Stimulated activated CD8-positive, alpha-beta memory T cell treated with anti-CD3 and anti-CD28 coated beads, Interleukin-7, amount 100 ng/mL, for 1 hour (primary cell): ENCODE measurements at places on chromosomes 16 and 17.
A peak's percentile ranks its signal among the peaks of the same experiment; 100 is the strongest.

DNA sequence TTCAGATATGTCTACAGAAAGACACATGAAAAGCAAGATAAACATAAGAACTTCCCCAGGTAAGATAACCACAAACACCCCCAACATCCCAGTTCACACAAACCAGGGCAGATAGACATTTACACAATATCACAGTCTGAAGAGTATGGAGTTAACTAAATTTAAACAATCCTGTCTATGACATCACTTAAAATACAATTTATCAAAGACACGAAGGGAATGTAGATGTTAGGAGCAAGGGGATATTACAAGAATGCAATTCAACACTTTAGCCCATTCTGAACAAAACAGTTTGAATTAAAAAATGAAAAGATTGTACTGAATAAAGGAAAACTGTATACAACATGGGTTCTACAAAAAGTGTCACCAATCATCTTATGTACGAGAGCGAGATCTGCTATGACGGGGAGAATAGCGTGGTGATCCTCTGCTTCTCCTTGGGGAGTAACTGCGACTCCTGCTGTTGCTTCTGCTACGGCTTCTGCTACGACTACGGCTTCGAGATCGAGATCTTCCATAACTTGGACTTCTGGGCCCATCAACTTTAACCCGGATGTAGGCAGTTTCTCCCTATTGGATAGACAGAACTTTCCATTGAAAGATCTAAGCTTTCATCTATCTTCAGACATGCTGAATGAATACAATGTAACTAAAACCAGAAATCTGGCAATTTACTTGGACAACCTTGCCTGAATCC, 1.9 kb downstream of the SRSF1 start:
- DNase-seq = no peak

GRCh38 chr17:7080456-7081041, 498 bp upstream of the CLEC10A start:
- no peak for DNase-seq

DNA sequence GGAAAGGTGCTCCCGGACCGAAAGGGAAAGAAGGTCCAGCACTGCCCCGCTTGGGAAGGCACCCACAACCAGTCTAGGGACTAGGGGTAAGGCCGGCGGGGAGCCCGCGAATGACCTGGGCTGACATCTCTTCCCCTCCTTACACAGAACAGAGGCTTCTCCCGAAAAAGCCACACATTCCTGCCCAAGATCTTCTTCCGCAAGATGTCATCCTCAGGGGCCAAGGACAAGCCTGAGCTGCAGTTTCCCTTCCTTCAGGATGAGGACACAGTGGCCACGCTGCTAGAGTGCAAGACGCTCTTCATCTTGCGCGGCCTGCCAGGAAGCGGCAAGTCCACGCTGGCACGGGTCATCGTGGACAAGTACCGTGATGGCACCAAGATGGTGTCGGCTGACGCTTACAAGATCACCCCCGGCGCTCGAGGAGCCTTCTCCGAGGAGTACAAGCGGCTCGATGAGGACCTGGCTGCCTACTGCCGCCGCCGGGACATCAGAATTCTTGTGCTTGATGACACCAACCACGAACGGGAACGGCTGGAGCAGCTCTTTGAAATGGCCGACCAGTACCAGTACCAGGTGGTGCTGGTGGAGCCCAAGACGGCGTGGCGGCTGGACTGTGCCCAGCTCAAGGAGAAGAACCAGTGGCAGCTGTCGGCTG, 1.5 kb downstream of the CNP start:
- no peak for DNase-seq

DNA sequence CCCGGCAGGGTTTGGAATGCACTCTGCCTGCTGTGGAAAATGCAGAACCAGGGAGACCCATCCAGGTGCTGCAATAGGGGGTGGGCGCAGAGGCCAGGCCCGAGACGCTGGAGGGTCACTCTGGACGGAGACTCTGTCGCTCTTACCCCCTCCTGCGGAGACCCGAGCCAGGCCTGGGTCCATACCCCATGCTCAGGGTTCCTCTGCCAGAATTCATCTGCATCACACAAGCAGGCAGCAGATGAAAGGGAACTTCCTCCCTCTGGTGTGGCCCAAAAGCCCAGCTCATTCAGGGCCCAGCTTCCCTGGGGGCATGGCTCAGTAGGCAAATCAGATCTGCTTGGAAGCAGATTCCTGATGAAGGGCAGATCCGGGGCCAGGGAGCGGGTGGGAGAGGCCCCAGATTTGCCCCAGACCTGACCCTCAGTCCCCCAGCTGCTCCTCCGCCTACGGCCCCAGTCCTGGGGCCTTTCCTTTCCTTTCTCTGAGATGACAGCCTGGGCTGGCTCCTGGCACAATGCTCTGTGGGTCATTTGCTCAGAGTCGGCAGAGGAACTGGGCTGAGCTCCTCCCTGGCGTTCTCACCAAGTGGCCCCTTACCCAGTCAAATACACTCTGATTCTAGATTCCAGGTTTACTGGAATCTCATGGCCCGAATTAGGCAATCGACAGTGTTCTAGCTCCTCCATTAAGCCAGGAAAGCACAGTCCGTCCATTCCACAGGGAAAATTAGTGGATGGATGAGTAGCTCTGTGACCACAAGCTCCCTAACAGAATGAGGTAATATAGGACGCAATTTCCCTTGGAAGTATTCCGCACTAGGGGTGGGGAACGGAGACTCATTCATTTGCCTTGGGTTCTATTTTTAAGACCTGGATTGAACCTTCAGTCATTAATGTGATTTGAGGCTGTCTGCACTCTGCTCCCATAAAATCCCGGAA, 19.1 kb upstream of the RASD1 start:
- DNase-seq = no peak

GRCh38 chr17:21174713-21175112, 39.2 kb downstream of the TMEM11 start:
- no peak for DNase-seq

DNA sequence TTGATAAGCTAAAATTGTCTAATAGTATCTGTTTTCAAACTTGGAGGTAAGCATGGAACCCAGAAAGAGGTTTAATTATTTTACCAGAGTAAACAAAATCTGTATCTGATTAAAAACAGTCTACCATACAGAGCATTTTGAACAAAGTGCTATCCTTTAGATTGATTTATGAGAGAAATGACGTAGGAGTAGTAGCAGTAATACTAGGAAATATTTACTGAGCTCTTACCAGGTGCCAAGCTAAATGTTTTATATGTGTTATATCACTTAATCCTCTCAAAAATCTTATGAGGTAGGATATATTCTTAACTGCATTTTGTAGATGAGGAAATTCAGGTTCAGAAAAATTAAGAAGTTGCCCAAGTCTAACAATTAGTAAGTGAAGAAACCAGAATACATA, 186.4 kb upstream of the NOG start:
- no peak for DNase-seq

GRCh38 chr16:6484081-6484480, 848.6 kb upstream of the RBFOX1 start:
- DNase-seq = no peak

- DNase-seq = no peak
Observed at GRCh38 chr16:55406651-55407050, 72.3 kb upstream of the MMP2 start.

GRCh38 chr17:27585153-27585681, 45.8 kb upstream of the LGALS9 start:
- DNase-seq = no peak

DNA sequence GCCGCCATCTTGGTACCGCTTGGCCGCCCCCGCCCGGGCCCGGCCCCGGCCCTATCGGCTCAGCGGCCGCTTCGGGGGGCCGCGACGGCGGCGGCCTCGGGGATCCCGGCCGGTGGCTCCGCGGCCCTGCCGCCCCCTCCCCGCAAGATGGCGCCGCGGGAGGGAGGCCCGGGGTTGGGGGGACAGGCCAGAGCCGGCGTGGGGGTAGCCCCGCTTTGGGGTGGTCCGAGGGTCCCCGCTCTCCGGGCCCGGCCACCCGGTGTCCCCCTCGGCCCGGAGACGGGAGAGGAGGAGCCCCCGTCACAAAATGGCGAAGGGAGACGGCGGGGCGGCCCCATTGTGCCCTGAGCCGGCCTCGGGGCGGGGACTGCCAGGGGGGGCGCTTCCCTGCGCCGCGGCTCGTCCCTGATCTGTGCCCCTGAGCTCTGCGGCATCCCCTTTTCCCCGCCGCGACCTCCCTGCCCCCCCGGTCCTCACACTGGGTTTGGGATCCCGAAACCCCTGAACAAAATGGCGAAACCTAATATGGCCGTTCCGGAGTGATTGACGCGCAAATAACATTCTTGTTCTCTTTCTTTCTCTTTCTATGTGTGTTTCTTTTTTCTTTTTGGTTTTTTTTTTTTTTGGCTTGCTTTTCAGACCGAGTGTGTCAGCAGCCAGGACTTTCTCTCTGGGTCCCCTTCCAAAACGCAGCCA, 986 bp downstream of the HAPSTR1 start:
- DNase-seq = peak; percentile 29

DNA sequence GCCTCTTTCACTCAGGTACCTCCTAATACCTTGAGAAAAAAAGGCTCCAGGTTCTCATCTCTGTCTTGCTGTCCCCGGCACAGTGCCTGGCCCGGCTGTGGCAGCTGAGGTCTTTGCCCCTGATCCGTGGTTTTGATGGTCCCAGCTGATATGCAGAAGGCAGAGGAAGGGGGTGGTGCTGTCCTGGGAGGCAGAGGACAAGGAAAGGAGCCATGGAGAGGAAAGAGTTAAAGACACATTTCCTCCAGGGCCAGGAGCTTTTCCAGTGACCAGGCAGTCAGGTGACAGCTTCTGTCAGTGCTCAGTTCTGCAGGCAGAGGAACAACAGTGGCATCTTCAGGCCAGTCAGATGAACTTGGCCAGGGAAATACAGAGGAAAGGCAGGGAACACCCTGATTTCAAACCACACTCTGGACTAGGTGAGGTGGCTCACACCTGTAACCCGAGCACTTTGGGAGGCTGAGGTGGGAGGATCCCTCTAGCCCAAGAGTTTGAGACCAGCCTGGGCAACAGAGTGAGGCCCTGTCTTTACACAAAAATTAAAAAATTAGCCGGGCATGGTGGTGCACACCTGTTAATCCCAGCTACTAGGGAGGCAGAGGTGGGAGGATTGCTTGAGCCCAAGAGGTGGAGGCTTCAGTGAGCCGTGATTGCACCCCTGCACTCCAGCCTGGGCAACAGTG, 3.3 kb upstream of the COG1 start:
- no peak for DNase-seq

GRCh38 chr16:60510208-60510607, 1526.0 kb downstream of the CDH8 start:
- DNase-seq = no peak

DNA sequence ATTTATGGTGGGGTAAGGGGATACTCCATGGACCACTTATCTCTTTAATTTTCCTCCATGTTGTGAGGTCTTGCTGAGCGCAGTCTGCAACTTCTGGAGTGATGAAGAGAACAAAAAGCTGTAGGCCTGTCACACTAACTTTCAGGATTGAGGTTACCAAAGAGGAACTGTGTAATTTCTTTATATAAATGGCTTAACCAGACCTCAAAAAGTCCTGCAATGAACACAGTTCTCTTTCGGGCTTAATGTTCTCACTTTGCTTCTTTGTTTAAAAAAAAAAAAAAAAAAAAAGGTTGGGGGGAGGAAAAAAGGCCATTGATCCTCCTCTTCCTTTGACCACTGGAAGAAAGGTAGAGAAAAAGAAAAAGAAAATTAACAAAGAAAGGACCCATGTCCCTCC, 86.8 kb upstream of the SOX9 start:
- no peak for DNase-seq

GRCh38 chr16:13634959-13635358, 285.0 kb upstream of the ERCC4 start:
- no peak for DNase-seq

DNA sequence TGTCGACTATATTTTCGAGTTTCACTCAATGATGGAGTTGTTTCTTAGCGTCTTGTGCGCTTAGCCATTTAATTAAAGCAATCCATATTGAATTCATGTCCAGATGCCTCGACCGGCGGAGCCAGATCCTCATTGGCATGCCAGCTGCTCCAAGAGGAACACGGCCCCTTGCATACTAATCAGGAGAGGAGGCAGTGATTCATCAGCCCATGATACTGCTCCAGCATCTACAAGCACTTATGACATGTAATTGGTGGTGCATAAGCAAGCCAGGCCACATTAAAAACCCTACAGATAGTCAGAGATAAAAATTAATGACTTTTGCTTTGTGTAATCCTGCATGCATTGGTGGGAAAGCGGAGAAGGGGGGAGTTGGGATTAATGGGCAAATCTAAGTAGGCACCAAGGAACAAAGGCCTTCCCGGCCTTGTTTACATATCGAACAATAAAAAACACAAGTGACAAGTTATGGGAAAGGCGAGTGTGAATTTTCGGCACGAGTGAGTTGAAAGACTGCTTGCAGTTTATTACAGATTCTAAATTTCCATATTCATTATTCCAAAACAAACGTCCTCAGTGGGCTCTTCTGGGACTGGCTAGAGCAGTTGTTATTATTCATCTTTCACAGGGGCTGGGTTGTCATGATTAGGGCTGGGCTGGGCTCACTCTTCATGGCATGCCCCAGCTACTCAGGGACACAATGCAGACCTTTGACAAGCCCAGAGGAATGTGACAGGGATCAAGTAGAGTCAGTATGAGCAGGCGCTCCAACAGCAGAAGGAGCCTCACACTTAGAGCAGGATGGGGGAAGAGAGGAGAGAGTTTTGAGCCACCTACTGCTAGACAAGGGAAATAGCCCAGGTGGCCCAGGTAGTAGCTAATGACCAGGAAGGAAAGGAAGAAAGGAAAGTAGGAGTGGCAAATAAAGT, 281.7 kb upstream of the ZFHX3 start:
- DNase-seq = no peak

DNA sequence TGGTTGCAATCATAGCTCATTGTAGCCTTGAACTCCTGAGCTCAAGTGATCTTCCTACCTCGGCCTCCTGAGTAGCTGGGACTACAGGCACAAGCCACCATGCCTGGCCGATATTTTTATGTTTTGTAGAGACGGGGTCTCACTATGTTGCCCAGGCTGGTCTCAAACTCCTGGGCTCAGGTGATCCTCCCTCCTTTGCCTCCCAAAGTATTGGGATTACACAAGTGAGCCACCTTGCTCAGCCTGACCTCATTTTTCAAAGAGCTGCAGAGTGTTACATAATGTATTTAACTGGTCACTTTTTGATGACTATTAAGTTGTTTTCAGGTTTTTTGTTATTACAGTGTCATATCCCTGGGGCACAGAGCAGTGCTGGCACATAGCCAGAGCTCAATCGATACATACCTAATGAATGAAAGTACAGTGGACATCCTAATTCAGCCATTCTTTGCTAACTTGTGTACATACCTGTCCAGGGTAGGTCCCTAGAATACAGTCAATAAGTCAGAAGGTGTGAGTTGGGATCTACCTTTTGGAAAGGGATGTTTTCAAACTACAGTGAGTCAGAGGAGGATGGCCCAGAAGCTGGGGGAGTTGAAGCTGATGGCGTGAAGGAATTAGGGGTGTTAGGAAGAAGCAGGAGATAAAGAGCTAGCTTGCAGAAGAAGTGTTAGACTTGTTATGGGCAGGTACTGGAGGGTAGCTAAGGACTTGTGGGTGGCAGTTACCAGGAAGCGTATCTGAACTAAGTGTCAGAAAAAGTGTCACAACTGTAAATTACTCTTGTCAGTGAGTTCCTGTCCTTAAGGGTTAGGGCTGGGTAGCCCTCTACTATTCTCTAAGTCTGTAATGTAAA, 20.1 kb upstream of the CYLD start:
- DNase-seq = no peak
